SJSA1 (cell line): ENCODE measurements at places on chromosomes 11 and 22. TPM values are rescaled to one million over a fixed set of nuclear protein-coding genes. Genes with fewer than 3 reads are reported as not detected.

FLRT1 gene
- 0.18 TPM in 1 of 2 replicates, not detected in the other for total RNA-seq

GRCh38 chr11:112822478-112823274, 138.5 kb upstream of the NCAM1 start:
- H3K27me3 ChIP-seq = no peaks in the 10 kb centered on the region
- no peaks in the 10 kb centered on the region for H3K36me3 ChIP-seq
- no peak overlapping the region for H3K27ac ChIP-seq

- peaks cover 29% of the 10 kb centered on the region for H3K36me3 ChIP-seq
- DNase-seq = peak; percentile 91
- no peaks in the 10 kb centered on the region for H3K27me3 ChIP-seq
- H3K4me3 ChIP-seq = no peak overlapping the region
- peaks cover 66% of the 10 kb centered on the region for H3K4me1 ChIP-seq
Measured at GRCh38 chr11:34977089-34977912, 60.9 kb downstream of the PDHX start.

- no peak overlapping the region for H3K27ac ChIP-seq
- DNase-seq = no peak
- no peak overlapping the region for H3K4me3 ChIP-seq
Measured at GRCh38 chr11:70881948-70882715, 370.2 kb downstream of the SHANK2 start.

DNA sequence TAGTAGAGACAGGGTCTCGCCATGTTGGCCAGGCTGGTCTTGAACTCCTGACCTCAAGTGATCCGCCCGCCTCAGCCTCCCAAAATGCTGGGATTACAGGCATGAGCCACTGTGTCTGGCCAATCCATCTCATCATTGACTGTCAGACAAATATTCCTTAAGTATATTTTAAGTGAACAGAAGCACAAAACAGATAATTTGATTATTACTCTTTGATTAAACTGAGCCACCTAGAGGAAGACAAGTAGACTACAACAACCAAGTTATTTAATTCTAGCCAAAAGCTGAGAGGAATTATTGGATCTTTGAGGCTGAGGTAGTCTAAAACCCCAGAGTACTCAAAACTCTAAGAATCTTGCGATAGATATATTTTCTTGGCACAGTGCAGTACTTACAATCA, 1.2 kb downstream of the ACRV1 start:
- H3K27me3 ChIP-seq = no peaks in the 10 kb centered on the region
- H3K36me3 ChIP-seq = no peaks in the 10 kb centered on the region
- no peak overlapping the region for H3K27ac ChIP-seq
- H3K4me1 ChIP-seq = no peaks in the 10 kb centered on the region
- DNase-seq = no peak

DNA sequence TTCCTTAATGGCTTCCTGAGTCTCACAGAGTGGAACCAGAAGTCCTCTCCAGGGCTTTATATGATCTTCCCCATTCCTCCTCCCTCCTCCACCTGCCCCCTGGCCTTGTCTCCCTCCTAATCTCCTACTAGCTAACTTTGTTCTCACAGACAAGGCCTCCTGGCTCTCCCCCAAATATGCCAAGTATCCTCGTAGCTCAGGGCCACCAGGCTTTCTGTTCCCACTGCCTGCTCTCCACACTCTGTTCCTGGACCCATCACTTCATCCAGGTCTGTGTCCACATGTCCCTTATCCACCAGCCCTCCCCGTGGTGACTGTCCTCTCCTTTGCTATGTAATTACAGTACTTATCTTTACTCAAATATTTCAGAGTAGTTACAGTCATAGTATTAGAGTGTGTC, 23.2 kb upstream of the LMO1 start:
- no peak for DNase-seq
- H3K27ac ChIP-seq = no peak overlapping the region
- no peaks in the 10 kb centered on the region for H3K27me3 ChIP-seq
- no peaks in the 10 kb centered on the region for H3K36me3 ChIP-seq

SLC22A6 gene
- not detected in 2 replicates for total RNA-seq

GRCh38 chr22:44669561-44669976, 32.4 kb upstream of the PRR5 start:
- H3K27me3 ChIP-seq = peaks cover 28% of the 10 kb centered on the region
- DNase-seq = no peak
- no peaks in the 10 kb centered on the region for H3K4me1 ChIP-seq

DNA sequence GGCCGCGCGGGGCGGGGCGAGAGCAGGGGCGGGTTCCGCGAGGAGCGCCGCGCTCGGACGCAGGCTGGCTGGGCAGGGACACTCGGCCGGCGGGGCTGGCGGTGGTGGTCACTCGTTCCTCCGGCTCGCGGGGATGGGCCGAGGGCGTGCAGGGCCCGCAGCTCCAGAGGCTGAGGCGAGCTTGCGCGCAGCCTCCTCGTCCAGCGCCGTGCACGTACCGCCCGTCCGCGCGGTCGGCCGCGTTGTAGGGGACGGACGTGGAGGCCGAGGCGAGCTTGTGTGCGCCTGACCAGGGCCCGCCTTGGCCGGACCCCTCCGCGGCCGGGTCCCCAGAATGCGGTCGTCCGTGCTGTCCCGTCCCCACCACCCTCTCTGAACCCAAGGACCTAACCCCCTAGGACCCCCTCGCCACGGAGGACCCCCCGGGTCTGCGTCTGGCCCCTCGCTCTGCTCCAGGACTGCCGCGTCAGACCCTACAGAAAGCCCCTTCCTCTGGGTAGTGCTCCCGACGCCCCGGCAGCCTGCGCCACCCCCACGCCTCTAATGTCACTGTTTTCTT, 569 bp upstream of the YPEL1 start:
- DNase-seq = no peak
- no peaks in the 10 kb centered on the region for H3K36me3 ChIP-seq
- H3K4me1 ChIP-seq = peaks cover 34% of the 10 kb centered on the region
- no peaks in the 10 kb centered on the region for H3K27me3 ChIP-seq
- peak overlapping the region; percentile 87 for H3K4me3 ChIP-seq
